GDM1 (cell line): ENCODE measurements at places on chromosomes 11 and 22.

DNA sequence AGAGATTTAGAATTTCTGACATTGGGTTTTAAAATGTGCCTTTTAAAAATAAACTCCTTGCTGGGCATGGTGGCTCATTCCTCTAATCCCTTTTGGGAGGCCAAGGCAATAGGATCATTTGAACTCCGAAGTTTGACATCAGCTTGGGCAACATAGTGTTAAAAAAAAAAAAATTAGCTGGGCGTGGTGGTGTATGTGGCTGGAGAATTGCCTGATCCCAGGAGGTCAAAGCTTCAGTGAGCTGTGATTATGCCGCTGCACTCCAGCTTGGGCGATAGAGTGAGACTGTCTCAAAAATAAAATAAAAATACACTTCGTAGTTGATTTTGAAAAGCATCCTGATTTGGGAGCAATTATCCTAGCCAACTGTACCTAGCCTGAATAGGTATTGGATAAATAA, 3.4 kb upstream of the APLP2 start:
- no peak for DNase-seq

DNA sequence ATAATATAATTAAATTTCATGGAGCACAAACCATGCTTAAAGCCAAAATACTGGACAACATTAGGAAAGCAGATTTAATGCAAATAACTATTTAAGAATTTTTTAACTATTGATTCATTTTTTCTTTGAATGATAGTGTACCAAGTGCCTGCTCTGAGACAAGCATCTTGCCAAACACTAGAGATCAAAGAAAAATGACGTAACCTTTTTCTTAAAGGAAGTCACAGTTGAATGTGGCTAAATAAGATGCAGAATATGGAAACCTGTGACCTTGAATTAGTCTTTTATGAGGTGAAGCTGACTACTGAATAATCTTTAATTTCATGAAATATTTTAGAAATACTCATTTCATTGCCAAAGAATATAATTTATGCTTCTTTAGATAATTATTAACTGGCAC, 104.0 kb downstream of the MSANTD4 start:
- no peak for DNase-seq

- no peak for DNase-seq
These were observed 12.5 kb upstream of the PELI3 start for GRCh38 chr11:66454247-66454646.

GRCh38 chr11:26830757-26831156, 108.9 kb upstream of the SLC5A12 start:
- no peak for DNase-seq

GRCh38 chr22:19886605-19887255, 32.1 kb upstream of the GNB1L start:
- peak; percentile 41 for DNase-seq

GRCh38 chr11:13238879-13239514, 38.6 kb upstream of the BMAL1 start:
- peak; percentile 47 for DNase-seq

DNA sequence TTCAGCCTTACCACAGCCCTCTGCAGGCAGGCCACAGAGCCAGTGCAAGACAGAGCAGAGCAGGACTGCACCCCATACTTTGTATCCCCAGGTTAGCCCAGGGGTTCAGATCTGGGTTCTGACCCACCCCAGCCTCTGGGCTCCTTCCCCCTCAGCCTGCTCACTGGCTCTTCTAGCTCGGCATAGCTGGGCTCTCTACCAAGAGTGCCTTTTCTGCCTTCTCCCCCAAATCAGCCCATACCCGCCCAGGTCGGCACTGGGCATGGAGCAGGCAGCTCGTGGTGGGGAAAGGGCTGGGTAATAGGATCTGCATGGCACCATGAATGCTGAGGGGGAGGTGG, 8.3 kb downstream of the RELT start:
- no peak for DNase-seq

DNA sequence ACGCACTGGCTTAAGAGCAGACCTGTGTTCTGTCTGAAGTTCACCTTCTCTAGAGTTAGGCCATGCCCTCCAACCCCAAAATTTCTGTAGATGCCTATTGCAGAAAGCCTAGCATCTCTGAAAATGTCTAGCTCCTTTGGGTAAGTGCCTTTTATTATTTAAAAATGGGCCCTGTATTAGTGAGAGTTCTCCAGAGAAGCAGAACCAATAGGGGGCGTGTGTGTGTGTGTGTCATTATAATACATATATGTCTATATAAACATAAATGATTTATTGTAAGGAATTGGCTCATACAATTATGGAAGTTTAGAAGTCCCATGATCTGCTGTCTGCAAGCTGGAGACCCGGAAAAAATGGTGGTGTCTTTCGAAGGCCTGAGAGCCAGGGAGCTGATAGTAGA, 144.7 kb downstream of the TTC17 start:
- DNase-seq = no peak
